Eye (tissue), 1 donor: ENCODE measurements at places on chromosomes 5 and 9.

- peak; percentile 52 for DNase-seq
Observed at GRCh38 chr5:159310511-159310910, 19.8 kb downstream of the IL12B start.

DNA sequence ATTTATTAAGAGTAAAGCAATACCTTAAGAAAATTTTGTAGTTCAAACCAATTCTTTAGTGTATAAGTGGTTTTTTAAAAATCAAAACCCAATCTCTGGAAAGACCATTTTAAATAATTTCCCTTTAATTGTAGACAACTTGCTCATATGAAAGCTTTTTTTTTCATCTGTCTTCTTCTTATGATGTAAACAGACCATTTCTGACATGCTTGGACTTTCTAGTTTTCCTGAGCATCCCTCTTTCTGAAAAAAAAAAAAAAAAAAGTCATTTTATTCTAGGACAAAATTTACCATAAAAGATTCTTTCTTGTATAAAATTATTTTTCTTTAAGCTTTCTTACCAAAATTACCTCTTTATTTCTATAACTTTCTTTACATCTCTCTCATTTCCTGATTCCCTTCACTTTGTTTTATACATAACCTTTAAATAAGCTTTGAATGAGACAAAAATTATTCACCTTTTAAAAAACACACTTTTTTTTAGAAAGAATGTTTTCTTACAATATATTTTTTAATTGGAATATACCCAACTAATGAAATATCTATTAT lies 67.5 kb downstream of the COL15A1 start:
- DNase-seq, result peak; percentile 60

DNA sequence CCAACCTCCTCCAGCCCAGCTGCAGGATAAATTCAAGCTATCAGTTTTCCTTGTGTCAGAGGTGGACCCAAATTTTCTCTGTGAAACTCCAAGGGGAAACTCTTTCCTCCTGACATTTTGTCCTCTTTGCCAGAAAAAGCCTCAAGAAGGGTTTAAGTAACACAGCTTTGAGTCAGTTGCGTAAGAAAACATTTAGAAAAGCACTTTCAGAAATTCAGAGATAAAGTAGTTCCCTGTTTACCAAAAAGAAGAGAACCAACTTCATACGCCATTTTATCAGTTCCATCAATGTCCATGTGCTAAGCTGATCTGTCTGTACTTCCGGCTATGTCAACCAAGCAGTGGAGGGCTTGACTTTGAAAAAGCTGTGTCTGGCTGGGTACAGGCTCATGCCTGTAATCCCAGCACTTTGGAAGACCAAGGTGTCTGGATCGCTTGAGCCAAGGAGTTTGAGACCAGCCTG lies 19.9 kb upstream of the SUSD1 start:
- no peak for DNase-seq

GRCh38 chr5:115100319-115100955 lies 69.3 kb downstream of the TRIM36 start:
- DNase-seq, result peak; percentile 93

DNA sequence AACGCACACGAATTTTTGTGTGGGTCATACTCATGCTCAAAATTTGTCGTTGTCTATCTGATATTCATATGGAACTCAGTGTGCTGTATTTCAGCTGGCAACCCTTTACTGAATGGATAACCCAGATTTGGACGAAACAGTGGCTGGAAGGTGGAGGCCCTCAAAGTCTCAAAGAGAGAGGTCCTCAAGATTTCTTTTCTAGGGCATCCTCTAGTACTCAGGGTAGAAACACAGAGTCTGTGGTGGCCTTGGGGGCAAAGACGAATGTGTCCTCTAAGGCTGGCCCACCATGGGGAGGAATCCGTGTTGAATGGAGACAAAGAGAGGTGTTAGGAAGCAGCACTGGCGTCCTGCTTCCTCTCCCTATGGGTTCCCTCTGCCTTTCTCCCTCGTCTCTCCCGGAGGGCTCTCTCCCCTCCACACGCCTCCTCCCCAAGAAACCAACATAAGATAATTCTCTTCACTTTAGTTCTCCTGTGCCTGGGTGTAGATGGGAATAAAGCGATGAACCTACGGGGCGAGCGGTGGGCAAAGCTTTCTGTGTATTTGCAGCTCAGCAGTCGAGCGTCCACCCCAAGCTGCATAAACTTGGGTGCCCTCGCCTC lies 333.7 kb downstream of the CWC27 start:
- DNase-seq, result peak; percentile 75

GRCh38 chr5:83877911-83878706 lies 157.5 kb upstream of the HAPLN1 start:
- DNase-seq, result no peak

DNA sequence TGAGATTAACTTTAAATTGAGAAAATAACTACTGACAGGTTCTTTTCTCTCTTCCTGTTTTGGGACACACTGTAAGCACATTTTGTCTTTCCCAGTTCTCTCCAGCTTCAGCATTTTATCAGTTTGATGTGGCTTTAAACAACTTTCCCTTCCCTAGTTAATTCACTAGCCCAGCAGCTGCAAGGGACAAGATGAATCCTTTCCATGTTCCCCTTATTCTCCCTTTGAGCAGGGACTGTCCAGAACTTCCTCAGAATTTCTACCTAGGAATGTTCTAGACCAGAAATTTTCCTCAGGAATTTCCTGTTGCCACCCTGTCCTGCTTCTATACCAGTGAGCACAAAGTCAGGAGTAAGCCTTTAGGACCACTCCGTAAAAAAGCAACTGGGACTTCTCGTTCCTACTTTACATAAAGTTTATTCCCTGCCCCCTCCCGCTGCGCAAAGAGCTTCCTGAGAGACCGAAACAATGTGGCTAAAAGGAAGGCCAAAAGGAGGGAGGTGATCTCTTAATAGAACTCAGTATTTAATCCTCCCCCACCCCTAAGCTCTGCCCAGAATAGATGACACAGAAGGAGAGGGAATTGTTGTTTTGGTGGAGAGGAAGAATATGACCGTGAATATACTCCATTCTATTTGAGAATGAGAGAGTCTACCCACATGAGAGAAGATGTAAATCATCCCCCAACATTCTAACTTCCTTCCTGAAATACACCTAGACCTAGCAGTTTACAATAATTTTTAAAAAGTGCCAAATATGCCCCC lies 61.9 kb downstream of the GLIS3 start:
- no peak for DNase-seq

GRCh38 chr5:389891-390622 lies 52.9 kb upstream of the EXOC3 start:
- DNase-seq, result no peak

- DNase-seq, result no peak
Observed at GRCh38 chr5:28954074-28954473, 1915.7 kb upstream of the CDH9 start.

- no peak for DNase-seq
Observed at GRCh38 chr9:12652973-12653372, 40.2 kb upstream of the TYRP1 start.

DNA sequence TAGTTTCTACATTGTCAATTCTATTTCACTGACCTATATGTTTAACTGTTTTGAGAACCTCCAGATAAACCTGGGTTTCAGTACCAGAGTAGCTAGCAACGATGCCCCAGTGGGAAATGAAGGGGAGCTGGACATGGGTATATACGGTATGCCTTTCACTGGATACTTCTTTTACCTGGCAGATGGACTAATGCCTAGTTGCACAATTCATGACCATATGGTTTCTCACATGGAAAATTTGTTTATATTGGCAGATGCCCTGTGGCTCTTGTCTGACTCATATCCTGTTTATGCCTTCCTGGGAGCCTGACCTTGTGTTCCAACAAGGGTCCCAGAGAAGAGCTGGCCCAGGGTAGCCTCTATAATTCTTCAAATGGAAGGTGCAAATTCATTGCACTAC lies 144.1 kb downstream of the MAT2B start:
- no peak for DNase-seq
